ENCODE measurements at places on chromosomes 6 and 20.
A peak's percentile ranks its signal among the peaks of the same experiment; 100 is the strongest.

- peak; percentile 40 for ATAC-seq
Measured at GRCh38 chr20:48826883-48827771, 672 bp downstream of the PREX1 start.

GRCh38 chr6:25534942-25535631 is 116.9 kb upstream of the SCGN start:
- no peak for ATAC-seq

DNA sequence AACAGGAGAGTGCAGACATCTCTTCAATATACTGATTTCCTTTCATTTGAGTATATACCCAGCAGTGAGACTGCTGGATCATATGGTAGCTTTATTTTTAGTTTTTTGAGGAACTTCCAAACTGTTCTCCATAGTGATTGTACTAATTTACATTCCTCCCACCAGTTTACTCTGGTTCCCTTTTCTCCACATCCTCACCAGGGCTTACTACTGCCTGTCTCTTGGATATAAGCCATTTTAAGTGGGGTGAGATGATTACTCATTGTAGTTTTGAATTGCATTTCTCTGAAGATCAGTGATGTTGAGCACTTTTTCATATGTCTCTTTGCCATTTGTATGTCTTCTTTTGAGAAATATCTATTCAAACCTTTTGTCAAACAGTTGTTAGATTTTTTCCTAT is 64.9 kb upstream of the HMGCLL1 start:
- ATAC-seq = no peak

- no peak for ATAC-seq
Measured at GRCh38 chr6:92121228-92121627, 1298.1 kb downstream of the EPHA7 start.

DNA sequence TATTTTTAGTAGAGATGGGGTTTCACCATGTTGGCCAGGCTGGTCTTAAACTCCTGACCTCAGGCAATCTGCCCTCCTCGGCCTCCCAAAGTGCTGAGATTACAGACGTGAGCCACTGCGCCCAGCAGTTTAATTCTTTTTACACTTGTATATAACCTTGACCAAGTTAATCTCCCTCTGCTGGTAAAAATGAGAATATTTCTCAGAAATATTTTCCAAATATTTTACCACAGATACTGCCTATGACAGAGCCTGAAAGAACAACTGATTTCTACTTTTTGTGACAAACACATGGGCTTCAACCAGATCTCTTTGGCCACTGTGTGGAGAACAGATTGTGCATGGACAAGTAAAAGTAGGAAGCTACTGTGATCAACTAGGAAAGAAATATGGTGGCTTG is 21.2 kb upstream of the NHSL1 start:
- no peak for ATAC-seq

DNA sequence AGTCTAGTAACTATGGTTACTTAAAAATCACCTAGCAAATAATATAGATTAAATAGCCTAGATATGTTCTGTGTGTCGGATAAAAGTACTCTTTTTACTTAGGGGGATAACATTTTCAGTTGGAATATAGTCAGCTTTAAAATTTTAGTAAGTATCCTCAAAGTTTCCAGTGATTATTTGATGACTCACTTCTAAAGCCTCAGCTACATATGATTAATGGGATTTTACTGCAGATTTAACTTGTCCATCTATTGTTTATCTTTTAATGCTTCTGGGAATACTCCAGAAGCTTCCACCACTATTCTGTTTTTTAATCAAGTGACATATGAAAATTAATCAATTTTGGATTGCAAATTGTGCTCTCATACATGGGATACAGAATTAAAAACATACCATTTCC is 8.7 kb upstream of the TENT5A start:
- ATAC-seq = no peak

GRCh38 chr6:111722179-111722731 is 116.6 kb upstream of the TRAF3IP2 start:
- no peak for ATAC-seq

- ATAC-seq = no peak
Measured at GRCh38 chr20:62205618-62206387, 14.3 kb downstream of the HRH3 start.

- no peak for ATAC-seq
Measured at GRCh38 chr6:158344534-158344933, 32.3 kb downstream of the TULP4 start.

GRCh38 chr6:3147914-3148757 is 9.2 kb downstream of the TUBB2A start:
- no peak for ATAC-seq

DNA sequence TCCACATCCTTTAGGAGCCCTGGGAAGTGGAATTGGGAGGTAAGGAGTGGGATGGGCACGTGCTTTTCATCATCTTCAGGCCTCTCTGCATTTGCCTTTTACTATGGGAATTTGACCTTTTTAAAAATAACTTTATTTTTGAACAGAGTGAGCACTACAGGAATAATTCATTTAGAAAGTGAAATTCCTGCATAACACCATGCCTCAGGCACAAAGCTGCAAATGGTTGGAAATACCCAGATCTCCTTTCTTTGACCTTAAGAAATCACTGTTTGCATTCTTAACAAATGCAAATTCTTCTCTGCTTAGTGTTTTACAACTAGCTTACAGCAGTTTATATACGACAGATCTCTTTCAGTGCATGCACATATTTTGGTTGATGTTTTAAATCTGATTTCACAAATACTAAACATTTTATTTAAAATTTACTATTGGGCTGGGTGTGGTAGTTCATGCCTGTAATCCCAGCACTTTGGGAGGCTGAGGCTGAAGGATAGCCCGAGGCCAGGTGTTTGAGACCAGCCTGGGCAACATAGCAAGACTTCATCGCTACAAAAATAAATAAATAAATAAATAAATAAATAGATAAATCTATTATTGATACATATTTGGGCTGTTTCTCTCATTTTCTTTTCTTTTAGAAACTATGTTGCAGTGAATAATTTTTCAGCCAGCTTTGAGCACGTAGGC is 24.5 kb downstream of the CST8 start:
- no peak for ATAC-seq

GRCh38 chr20:49043000-49043399 is 3.1 kb upstream of the CSE1L start:
- no peak for ATAC-seq

- ATAC-seq = no peak
Measured at GRCh38 chr6:36949636-36950035, 4.9 kb upstream of the PI16 start.

DNA sequence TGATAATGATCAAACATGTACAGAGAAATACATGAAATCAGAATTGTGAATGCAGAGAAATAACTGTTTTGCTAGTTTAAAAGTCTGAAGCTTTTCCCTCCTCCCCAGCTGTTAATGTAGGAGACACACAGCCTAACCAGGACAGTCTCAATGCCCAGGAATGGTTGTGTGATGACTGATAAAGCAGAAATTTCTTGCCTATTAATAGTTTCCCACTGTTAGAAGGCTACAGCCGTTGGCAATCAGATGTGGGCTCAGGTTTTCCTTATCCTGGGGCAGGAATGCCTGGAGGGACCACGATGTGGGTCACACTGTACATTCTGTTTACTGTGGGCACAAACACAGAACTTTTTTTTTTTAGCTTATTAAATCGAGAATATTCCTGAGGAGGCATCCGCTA is 1.9 kb downstream of the PPP1R3D start:
- ATAC-seq = no peak

DNA sequence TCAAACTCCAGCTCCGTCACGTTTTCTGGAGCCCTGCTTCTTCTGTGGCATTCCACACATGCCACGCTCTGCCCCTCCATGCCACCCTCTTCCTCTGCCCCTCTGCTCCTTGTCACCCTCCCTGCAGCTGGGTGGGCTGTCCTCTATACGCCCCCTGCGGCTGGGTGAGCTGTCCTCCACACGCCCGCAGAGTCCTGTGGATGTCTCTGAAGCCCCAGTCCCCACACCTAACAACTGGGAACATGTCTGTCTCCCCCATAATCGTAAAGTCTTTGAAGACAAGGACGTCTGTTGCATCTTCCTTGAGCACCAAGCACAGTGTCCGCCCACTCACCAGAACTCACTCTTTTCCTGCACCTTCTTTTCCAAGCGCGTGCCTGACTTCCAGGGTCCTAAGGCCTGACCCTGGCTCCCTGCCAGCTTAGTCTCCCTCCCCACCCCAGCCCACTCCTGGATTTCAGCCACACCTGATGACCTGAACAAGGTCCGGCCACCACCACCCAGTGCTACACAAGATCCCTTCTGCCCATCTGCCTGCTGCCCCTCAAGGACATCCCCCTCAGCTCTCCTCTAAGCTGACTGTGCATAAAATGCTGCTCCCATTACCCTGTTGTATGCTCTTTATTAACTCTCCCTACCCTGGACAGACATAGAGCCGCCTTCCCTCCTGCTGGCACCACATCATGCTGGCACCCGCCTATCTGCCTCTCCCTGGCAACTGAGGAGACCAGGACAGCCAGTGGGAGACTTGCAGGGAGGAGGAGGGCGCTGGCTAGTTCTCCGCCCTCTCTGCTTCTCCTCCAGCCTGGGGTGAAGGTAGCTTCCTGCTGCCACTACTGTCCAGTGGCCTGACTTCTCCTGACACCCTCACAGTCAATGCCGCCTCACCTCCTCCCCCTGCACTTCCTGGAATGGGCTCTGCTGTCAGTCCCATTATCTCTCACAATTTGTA is 10.7 kb upstream of the PRR18 start:
- ATAC-seq = no peak

DNA sequence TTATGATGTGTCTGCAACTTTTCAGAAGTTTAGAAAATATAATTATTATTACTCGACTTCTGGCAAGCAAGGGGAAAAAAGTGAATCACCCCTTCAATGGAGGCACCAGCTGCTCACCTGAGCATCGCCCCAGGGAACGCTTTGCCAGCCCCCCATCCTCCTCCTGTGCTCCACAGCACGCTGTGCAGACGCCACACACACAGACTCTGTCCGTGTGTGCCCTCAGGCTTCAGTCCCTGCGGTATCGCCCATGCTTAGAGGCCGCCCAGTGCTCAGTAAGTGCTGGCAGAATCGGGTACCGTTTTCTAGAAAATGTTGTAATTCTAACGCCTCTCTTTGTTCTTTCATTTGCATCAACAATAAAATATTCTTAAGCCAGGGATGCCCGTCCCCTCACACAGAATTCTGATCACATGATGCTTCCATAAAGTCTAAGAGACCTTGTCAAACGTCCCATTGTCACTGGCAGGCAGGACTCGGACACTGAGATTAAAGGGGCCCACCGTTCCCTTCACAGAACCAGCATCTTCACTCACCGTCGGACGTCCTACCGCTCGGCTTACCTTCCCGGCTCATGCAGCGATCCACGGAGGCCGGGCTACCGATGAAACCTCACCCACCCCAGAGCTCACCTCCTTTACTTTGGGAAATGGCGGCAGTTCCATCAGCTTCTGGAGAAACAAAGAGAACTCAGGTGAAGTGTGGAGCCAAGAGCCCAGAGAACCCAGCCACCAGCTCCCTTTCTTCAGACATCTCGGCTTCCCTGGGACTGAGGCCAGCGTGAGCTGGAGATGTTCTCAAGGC is 105.5 kb downstream of the DLL1 start:
- no peak for ATAC-seq

DNA sequence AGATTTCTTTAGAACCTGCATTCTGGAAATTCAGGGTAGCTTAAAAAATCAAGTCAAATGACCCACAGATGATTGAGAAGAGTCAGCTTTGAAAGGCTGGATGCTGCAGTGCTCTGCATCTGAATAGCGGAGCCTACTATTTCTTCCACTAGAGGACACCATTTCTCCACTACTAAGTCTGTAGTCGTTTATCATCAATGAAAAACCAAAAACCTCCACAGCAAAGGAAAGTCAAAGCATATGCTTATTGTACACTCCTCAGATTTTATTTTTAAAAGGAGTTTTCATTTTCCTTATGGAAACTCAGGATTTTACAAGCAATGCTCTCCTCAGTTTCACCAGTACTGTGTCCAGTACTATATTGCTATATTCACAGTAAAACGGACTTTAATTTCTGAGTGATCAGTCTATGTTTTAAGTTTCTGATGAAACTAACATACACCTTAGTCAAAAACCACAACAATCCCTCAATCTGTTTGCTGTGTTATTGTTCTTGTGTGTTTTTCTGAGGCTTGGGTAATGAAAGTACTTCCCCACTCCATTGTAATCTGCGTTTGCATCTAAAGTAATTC is 50.5 kb upstream of the ENPP5 start:
- ATAC-seq = peak; percentile 67

- no peak for ATAC-seq
Measured at GRCh38 chr6:150372051-150372450, 3.2 kb downstream of the IYD start.

GRCh38 chr6:46899659-46900058 is 22.1 kb downstream of the ADGRF5 start:
- ATAC-seq = no peak

- no peak for ATAC-seq
Measured at GRCh38 chr6:142045380-142046278, 87.1 kb upstream of the GJE1 start.

DNA sequence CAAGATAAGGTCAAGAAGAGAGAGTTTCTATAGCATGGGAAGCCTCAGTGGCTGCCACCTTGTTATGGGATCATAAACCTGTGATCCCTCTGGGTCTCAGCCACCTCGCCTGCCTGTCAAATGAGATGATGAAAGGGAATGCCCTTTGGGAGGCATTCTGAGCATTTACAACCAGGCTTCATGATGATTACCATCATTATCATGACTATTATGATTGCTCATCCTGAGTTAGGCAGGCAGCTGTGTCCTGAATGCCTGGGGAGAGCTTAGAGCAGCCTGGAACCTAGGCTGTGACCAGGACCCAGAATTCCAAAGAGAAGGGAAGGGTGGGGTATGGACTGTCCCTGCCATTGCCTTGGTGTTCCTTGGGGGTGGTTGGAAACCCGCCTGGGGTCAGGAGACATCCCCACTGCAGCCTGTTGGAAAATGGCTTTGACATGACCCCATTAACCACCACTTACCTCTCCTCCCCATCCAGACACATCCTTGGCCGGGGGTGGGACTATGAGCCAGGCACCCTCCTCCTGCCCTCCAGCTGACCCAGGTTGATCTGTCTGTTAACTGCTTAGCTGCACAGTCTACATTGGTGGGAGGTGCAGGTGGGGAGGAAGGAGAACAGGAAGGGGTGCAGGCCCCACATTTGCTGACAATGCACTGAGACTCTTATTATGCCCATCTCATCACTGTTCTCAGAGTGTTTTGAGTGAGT is 51.9 kb downstream of the LRFN2 start:
- ATAC-seq = no peak

- ATAC-seq = no peak
Measured at GRCh38 chr6:24053057-24053456, 73.0 kb upstream of the NRSN1 start.

DNA sequence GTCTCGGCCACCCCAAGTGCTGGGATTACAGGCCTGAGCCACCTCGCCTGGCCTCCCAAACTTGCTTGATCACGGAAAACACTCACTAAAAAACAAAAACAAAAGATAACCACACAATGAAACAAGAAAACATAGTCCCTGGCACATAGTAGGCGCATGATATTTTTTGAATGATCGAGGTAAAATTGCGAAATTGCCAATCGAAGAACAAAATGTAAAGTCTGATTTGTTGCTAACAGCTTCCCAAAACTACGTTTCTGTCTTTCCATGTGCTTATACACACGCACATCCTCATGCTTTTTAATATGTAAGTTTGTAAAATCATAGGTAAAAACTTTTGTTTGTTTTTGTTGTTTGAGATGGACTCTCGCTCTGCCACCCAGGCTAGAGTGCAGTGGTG is 168.5 kb upstream of the SALL4 start:
- no peak for ATAC-seq
